ENCODE measurements at places on chromosomes 6 and 20.

- DNase-seq, result no peak
These were observed 40.4 kb downstream of the DUSP22 start for GRCh38 chr6:332671-333070.

DNA sequence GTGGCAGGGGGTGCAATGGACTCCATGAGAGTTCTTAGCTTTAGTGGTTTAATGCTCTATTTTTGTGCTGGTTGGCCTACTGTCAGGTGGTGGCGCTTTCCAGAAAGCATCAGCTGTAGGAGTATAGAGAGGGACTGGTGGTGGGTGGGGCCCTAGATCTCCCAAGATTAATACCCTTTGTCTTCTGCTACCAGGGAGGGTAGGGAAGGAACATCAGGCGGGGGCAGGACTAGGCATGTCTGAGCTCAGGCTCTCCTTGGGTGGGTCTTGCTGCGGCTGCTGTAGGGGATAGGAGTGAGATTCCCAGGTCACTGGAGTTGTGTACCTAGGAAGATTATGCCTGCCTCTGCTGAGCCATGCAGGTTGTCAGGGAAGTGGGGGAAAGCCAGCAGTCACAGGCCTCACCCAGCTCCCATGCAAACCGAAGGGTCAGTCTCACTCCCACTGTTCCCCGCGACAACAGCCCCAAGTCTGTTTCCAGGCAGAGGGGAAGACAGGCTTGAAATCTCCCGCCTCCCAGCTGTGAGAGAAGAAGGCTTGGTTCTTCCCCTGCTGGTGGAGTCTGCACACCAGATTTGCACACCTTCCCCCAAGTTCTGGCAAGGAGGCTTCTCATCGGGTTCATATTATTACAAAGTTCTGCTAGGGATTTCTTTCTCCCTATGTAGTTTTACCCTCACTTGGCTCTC lies 46.7 kb upstream of the PKIB start:
- DNase-seq, result peak; percentile 29

DNA sequence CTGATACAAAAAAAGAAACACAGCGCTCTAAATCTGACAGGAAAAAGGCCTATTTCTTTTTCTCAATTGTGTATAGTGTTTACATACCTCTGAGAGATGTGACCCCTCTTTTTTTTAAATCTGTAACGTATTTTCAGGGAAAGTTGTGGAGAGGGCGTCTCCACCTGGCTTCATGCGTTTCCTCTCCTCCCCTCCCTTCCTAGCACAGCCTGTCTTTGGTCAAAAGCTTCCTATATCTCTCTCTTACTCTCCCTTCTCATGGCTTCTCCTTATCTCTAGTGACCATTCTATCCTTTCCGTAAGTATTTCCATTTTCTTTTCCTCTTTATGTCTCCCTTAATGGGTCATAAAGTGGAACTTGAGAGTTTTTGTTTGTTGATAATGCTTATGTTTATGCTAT lies 458.9 kb downstream of the HACE1 start:
- DNase-seq, result no peak

- no peak for DNase-seq
These were observed 231.3 kb upstream of the PDE10A start for GRCh38 chr6:165894171-165894825.

- no peak for DNase-seq
These were observed 4.3 kb upstream of the SGK1 start for GRCh38 chr6:134322216-134322615.

DNA sequence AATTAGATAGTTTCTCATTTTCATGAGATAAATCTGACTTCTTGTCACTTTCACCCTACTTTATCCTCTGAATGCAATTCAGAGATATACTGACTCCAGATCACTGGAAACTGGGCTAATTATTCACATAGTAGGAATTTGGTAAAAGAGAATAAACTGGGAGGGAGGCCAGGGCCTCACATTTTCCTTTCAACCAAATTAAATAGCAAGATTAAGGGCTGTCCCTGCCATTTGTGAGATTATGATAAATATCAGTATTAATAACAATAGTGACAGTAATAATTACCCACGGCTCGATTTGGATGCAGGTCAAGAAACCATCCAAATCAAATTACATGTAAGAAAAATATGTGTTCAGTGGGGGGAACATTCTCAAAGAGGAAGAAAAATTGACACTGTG lies 140.5 kb downstream of the CD83 start:
- no peak for DNase-seq

- peak; percentile 13 for DNase-seq
These were observed 96.5 kb downstream of the SNAP25 start for GRCh38 chr20:10315138-10315537.
